ENCODE measurements at places on chromosomes 1 and 21.

DNA sequence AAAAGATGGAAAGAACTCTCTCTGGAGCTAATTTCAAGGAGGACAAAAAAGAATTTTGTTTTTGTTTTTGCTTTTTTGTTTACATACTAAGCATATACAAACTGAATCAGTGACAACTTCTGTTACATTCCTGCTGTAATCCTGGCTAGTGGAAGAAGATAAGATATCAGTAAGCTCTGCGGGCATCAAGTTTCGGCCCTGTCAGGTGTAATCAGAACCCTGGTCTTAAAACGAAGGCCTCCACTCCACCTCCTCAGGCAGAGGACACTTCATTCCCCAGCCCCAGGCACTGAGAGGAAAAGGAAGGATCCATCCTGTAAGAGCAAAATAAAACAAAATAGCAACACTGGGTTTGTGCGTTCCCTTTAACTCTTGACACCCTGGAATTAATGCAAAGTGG, 88.9 kb upstream of the ARHGAP29 start:
- no peak for DNase-seq

DNA sequence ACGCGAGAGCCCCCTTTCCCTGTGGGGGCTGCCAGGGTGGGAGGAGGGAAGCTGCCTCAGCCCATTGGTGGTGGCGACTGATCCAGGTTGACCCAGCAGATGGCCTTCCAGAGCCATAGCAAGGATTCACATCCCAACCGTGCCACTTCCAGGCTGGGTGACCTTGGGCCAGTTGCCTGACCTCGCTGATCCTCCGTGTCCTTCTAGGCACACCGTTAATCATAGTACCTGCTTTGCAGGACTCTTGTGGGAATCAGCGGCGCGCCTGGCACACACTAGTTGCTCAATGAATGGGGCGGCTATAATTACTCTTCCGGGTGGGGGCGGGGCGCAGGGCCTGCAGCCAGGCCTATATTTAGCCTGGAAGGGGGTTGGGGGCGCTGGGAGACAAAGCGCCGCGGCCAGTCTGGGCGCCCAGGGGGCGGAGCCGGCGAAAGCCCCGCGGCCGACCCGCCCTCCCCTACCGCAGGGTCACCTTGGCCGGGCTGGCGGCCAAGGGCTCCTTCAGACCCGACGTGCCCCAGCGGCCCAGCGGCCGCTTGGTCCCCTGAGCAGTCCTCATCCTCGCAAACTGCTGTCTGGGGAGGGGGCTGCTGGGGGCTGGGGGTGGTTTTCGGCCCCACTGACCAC, 5.1 kb downstream of the HSPB7 start:
- no peak for DNase-seq

DNA sequence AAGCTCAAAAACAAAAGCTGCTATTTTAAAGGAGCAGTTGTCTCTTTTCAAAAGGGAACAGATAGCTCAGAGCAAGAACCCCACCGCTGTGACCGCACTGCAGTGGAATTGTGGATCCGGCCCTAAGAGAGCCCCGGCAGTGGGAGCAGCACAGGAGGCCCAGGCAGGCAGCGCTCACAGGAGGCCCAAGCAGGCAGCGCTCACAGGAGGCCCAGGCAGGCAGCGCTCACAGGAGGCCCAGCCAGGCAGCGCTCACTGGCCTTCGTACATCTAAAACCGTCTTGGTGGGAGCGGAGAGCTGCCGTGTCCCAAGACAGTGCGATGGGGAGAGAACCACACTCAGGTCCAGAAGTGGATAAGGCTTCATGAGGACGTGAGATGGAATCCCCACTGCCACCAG, 4.0 kb downstream of the TFF3 start:
- DNase-seq = no peak

- DNase-seq = no peak
Measured at GRCh38 chr21:45528981-45529784, 13.1 kb downstream of the SLC19A1 start.

- no peak for DNase-seq
Measured at GRCh38 chr21:19998453-19998852, 999.8 kb upstream of the NCAM2 start.

GRCh38 chr1:17668624-17669175, 86.4 kb upstream of the ACTL8 start:
- DNase-seq = no peak

GRCh38 chr21:25496825-25497482, 110.3 kb downstream of the MRPL39 start:
- DNase-seq = no peak

GRCh38 chr1:57222307-57222706, 201.6 kb downstream of the DAB1 start:
- DNase-seq = no peak

GRCh38 chr21:38171723-38172344, 85.0 kb upstream of the KCNJ15 start:
- DNase-seq = no peak

GRCh38 chr1:235972311-235972689, 92.6 kb downstream of the NID1 start:
- DNase-seq = peak; percentile 23

GRCh38 chr1:31788825-31789256, 24.7 kb upstream of the ADGRB2 start:
- peak; percentile 68 for DNase-seq

DNA sequence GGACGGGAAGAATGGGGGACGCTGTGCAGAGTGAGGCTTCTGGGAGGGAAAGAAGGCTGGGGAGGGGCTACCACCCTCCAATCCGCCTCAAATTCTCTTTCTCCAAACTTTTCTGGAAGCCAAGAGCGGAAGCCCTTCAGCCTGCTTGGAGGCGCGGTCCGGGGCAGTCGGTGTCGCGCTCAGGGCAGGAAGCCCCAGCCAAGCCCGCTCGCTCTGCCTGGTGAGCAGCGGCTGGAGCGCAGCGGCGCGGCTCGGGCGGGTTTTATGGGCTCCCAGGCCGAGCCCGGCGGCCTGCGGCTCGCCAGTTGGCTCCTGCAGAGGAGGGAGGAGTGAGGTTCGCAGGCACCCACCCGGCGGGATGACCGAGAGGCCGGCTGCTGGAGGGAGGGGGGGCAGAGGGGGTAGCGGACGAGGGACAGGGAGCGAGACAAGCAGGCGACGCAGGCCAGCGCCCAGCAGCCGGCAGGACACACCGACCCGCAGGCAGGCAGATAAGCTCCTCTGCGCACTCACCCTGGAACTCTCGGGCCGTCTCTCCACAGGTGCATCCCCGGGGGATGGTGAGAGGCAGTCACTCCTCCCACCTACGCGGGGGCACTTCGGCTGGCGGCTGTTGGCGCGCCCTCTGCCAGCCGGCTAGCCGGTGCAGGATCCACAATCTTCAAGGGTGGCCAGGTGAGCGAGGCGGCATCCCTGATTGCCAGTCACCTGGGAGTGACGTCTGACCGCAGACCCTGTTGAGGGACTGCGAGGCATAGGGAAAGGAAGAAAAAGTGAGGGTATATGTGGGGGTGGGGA, at the start of gene AVPR1B:
AVPR1B (minus strand) TSS at position 238 of the 798 bp plus-strand sequence. CDS start 498 bp downstream, outside the sequence.
- no peak for DNase-seq

- peak; percentile 93 for DNase-seq
Measured at GRCh38 chr1:41516168-41517061, 31.9 kb upstream of the EDN2 start.

DNA sequence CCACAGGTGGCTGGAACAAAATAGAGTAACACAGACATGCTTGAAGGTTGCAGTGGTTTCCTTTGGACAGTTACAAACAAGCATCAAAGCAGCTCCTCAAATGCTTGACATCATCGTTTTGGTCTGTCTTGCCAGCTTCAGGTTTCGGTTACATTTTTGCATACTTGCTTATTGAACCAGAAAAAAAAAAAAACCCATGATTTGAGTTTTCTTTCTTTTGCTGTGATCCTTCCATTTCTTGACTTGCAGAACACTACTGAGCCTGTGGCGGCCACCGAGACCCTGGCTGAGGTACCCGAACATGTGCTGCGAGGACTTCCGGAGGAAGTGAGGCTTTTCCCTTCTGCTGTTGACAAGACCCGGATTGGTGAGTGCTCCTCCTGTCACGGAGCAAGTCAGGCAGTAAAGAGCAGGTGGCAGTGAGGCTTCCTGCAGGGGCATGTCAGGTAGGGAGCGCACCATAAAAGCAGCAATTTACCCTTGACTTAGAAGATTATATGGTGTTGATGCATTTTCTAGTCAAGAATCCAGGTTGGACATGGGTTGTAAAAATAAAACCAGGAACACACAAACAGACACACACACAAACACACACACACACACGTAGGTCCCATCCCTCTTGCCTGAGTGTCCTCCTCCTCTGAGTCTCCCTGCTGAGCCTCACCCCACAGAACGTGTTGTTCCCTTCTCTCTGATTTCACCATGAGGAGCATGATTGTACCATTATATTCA, 30.9 kb downstream of the PRDM2 start:
- no peak for DNase-seq

DNA sequence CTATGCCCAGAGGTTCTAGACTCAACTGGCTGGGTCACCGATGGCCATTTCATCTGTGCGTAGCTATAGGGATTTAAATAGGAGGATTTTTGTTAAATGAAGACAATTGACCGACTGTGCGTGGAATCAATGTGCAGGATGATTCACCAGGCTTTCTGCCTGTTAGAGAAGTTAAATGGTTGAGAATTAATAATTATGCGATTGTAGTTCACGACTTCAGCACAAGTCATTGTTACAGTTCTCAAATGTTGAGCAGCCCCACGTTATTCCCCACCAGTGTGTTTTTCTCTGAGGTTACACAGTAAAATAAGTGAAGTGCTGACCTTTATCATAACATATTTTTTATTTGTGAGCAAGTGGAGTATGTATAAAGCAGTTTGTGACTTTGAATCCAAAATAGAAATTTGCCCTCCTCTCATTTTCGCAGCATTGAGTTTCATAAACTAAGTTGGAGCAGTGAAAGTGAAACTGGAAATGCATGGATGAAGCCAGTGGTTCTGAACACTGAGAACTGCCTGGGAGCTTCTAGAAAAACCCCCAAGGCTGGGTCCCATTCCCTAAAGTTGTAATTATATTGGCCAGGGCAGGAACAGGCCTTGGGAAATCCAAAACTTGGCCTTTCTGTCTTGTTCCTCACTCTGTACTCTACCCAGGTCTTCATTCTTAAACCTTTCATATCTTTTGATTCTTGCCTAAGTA, 102.6 kb downstream of the GALNT2 start:
- peak; percentile 43 for DNase-seq

DNA sequence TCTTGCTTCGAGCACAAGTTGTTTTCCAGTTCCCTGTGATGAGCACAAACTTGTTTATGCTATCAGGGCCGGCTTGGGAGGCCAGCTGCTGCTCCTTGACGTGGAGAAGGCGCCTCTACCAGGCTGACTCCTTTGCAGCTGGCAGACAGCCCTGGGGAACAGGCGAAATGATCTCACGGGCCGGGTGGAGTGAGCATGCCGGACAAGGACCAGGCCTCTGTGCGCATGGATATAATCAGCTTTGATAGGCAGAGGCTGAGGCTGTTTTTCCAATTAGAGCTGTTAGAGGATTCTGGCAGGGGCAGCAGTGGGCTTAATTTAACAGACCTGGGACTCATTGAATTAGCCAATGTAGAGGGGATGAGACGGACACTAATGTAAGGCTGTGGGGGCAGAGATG, 38.9 kb downstream of the FAM163A start:
- DNase-seq = no peak

DNA sequence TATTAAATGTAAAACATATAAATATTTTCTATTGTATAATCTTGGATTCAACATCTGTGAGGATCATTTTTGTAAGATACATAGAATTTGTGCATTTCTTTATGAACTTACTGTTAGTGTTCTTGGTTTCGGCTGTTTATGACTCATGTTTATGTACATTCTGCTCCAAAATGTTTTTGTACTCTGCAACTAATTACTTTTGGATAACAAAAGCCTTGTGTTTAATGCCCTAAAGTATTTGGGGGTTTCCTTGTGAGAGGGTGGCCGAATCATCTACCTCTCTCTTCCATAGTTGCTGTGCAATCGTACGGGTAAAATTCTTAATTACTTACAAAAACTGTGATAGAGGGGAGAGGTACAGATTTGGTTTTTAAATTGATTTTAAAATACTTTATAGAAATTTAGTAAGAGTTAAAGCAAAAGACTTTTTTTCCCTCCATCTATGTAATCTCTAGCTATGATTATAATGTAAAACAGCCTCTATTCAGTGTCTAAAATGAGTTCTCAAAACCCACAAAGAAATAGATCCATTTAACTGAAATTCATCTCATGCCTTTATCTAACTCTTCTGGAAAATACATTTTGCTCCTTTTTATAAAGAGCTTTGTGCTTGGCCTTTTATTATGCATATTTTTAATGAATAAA, 38.7 kb upstream of the LRRC8C start:
- no peak for DNase-seq

- DNase-seq = no peak
Measured at GRCh38 chr1:89850844-89851415, 30.1 kb downstream of the LRRC8D start.

- DNase-seq = no peak
Measured at GRCh38 chr1:20993716-20994575, 182.8 kb downstream of the EIF4G3 start.

DNA sequence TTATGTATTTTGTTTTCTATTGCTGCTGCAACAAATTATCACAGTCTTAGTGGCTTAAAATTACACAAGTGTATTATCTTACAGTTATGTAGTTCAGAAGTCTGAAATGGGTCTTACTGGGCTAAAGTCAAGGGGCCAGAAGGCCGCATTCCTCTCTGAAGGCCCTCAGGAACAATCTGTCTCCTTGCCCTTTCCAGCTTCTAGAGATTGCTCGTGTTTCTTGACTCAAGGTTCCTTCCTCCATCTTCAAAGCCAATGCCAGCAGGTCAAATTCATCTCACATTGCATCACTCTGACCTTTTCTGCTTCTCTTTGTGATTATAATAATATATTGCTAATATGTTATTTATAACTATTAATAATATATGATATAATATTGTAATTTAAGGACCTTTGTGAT, 97.1 kb downstream of the DIRAS3 start:
- DNase-seq = no peak
